ENCODE measurements at places on chromosomes 2 and 18. TPM values are rescaled to one million over a fixed set of nuclear protein-coding genes. Genes with fewer than 3 reads are reported as not detected.

GRCh38 chr2:27202854-27203253, 9.0 kb upstream of the ATRAID start:
- H3K27me3 ChIP-seq, result no peaks in the 10 kb centered on the region
- H3K4me1 ChIP-seq, result no peaks in the 10 kb centered on the region
- H3K36me3 ChIP-seq, result peaks cover 54% of the 10 kb centered on the region
- H3K4me3 ChIP-seq, result no peak overlapping the region
- no peak overlapping the region for H3K27ac ChIP-seq

- H3K27ac ChIP-seq, result no peak overlapping the region
- no peak overlapping the region for H3K4me3 ChIP-seq
- peaks cover 47% of the 10 kb centered on the region for H3K4me1 ChIP-seq
Measured at GRCh38 chr18:63145166-63145850, 174.3 kb downstream of the BCL2 start.

DNA sequence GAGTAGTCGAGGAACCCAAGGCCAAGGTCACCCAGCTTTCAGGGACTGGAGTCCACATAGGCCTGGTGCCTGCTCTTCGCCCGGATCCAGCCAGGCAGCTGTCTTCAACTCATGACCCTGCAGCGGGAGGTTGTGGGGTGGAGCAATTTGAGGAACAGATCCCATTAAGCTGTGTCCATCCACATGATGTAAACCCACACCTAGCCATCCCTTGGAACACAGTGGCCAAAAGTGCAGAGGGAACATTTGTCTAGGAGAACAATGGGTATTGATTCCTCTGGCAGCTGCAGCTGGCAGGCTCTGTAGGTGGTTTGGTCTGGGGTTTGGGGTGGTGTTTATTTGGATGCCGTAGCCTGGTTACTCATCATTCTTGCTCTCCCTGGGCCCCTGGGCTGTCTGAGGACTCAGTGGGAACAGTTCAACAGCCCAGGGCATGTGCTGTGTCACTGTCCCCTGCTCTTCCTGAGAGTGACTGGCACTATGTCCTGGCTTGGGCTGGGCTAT, 99.4 kb downstream of the TFCP2L1 start:
- no peak overlapping the region for H3K4me3 ChIP-seq
- H3K36me3 ChIP-seq, result no peaks in the 10 kb centered on the region
- H3K27ac ChIP-seq, result no peak overlapping the region
- no peaks in the 10 kb centered on the region for H3K27me3 ChIP-seq
- DNase-seq, result no peak

GRCh38 chr2:10003206-10004125, 39.9 kb upstream of the KLF11 start:
- H3K36me3 ChIP-seq, result no peaks in the 10 kb centered on the region
- H3K27me3 ChIP-seq, result peaks cover 12% of the 10 kb centered on the region
- no peak overlapping the region for H3K27ac ChIP-seq
- no peak overlapping the region for H3K4me3 ChIP-seq
- H3K4me1 ChIP-seq, result peaks cover 5% of the 10 kb centered on the region

GRCh38 chr2:1730015-1730927, 14.0 kb downstream of the PXDN start:
- H3K4me1 ChIP-seq, result peaks cover 13% of the 10 kb centered on the region
- H3K27me3 ChIP-seq, result no peaks in the 10 kb centered on the region
- H3K4me3 ChIP-seq, result no peak overlapping the region
- no peak for DNase-seq
- H3K36me3 ChIP-seq, result no peaks in the 10 kb centered on the region

DNA sequence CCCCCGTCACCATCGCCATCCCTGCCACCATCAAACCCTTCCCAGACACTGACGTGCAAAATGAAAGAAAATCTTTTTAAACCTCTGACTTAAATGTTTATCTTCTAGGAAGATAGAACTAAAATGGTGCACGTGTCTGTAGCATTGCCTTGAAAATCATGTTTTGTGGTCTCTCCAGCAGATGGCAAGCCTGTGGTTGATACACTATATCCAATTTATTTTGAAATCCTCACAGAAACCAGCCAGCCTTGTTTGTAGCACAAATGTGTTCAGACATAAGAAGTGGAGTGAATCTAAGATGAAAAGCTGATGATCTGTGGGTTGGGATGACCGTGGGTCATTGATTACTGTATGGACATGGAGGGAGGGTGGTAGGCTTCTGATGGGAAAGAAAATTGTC, 436.2 kb upstream of the SMIM21 start:
- no peak overlapping the region for H3K27ac ChIP-seq
- no peaks in the 10 kb centered on the region for H3K36me3 ChIP-seq
- no peak for DNase-seq

- no peak overlapping the region for H3K4me3 ChIP-seq
- DNase-seq, result no peak
- no peaks in the 10 kb centered on the region for H3K36me3 ChIP-seq
Measured at GRCh38 chr2:170582313-170582712, 132.8 kb upstream of the SP5 start.

DNA sequence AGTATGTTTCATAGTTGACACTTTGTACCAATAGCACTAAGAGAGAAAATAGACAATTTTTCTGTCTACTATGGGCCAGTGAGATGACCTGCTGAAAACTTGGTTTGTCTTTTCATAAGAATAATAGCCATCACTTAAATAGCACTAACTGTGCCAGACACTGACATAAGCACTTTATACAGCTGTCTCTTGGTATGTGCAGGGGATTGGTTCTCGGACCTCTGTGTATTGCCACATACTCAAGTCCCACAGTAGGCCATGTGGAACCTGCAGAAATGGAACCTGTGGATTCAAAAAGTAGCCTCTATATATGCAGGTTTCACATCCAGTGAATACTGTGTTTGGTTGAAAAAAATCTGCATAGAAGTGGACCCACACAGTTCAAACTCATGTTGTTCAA, 126.7 kb downstream of the XRCC5 start:
- H3K4me3 ChIP-seq, result no peak overlapping the region
- no peak overlapping the region for H3K27ac ChIP-seq
- H3K36me3 ChIP-seq, result no peaks in the 10 kb centered on the region
- H3K4me1 ChIP-seq, result no peaks in the 10 kb centered on the region
- no peak for DNase-seq
- no peaks in the 10 kb centered on the region for H3K27me3 ChIP-seq

DNA sequence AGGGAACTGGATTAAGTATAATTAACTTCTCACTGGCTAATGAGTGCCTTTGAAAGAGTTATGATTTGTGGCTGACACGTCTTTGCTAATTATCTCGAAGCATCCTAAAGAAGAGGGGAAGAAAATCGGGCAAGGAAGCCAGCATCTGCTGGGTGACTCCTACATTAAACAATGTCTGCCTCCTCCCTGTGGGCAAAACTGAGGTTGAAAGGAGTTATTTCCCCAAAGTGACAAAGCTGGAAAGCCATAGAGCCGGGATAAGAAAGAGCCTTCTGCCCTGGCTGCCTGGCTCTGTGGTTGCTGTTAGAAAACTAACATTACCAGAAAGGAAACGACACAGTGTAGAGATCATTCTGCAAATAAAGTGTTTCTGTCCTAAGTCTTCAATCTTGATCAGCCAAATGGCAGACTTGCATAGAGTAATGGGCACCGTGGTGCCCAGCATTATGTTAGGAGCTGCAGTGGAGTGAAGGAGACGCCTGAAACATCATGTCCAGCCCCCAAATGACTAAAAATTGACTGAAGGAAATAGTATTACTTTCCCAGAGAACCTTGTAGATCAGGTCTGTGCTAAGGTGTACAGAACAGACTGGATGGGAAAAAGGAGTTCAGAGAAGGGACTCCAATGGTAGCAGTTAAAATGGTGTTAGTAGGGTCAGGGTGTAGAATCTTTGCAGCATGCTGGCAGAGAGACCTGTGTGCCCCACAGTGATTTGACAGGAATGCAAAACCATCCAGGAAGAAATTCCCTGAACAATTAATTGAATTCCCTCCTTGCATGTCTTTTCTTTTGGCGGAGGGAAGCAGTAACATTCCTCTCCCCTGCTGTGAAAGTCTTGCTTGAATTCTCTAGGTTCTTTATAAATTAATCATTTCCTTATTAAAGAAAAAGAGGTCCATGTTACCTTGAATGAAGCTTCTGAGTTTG, 44.4 kb downstream of the ALPK2 start:
- DNase-seq, result no peak
- no peaks in the 10 kb centered on the region for H3K36me3 ChIP-seq
- no peak overlapping the region for H3K4me3 ChIP-seq
- no peaks in the 10 kb centered on the region for H3K27me3 ChIP-seq
- no peak overlapping the region for H3K27ac ChIP-seq

DNA sequence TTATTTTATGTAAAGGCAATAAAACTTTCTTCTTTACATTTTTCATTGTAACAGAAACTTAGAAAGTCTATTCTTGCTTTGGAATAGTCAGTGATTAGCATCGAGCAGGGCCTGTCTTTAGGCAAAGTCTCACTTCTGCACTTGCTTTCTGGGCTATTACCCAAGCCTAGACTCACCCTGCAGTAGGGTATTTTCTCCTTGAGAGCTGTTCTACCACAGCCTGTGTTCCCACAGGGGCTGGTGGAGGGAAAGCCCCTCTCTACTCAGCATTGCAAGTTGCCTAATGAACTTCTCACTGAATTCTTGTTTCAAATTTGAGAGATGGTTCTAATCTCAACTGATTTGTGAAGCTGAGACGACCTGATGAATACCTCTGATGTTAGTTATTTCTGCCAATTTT, 111.7 kb upstream of the KLHL14 start:
- no peak overlapping the region for H3K4me3 ChIP-seq
- H3K27me3 ChIP-seq, result no peaks in the 10 kb centered on the region
- H3K4me1 ChIP-seq, result peaks cover 10% of the 10 kb centered on the region
- no peaks in the 10 kb centered on the region for H3K36me3 ChIP-seq

DNA sequence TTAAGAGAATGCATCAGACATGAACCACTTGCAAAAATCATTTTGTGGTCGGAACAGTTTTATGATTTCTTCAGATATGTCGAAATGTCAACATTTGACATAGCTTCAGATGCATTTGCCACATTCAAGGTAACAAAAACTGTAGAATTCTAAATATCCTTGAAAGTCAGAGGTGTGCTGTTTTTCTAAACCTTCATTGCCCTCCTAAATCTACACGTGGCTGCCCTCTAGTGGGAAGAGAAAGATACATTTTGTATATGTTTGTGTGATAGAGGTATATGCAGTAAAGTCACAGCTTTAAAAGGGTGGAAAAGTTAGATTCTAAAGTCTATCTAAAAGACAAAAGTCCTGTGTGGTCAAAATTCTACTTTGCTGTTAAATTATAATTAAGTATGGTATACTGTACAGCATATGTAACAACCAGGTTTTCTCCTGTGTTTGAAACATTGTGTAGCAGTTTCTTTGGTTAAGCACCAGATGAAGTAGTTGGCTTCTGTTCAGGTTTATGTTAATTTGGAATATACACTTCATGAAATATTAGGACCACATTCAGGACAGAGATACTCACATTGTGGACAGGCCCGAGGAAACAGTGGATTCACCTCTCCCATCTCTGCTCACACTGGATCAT, 65.9 kb upstream of the ITM2C start:
- no peak for DNase-seq
- H3K27ac ChIP-seq, result peak overlapping the region; percentile 85
- no peaks in the 10 kb centered on the region for H3K27me3 ChIP-seq
- H3K36me3 ChIP-seq, result no peaks in the 10 kb centered on the region
- H3K4me1 ChIP-seq, result peaks cover 16% of the 10 kb centered on the region

- DNase-seq, result no peak
- H3K4me1 ChIP-seq, result no peaks in the 10 kb centered on the region
- H3K27me3 ChIP-seq, result no peaks in the 10 kb centered on the region
- H3K36me3 ChIP-seq, result peaks cover 4% of the 10 kb centered on the region
Measured at GRCh38 chr2:30514134-30514847, 67.2 kb downstream of the LCLAT1 start.

CKAP2L gene
- total RNA-seq, result 3.0 TPM

TM4SF20 gene
- total RNA-seq, result not detected
